ENCODE measurements at places on chromosomes 16 and 17.

DNA sequence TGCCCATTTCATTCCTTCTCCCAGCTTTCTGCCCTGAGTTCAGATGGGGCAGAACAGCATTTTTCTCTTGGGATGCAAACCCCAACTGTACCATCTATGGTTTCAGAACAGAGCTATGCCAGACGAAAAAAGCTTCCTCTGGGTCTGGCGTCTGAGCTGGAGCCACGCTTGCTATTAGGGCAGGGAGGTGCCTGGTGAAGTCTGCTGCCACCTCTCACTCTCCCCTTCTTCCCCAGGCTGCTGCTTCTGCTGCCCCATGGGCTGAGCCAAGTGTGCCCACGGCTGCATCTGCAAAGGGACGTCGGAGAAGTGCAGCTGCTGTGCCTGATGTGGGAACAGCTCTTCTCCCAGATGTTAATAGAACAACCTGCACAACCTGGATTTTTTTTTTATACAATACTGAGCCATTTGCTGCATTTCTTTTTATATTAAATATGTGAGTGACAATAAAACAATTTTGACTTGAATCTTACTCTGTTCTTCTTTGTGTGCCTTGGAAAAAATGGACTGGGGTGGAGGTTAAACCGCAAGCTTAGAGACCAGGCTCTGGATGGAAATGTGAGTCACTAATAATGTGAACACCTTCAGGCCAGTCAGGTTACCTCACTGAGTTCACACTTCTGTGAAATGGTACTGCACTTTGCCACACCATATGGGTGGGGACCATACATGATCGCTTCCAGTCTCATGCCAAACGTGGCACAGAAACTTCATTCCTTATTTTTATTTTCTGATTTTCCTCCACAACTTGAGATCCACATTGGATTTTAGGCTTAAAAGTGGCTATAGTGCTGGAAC lies 1.7 kb upstream of the MT1A start:
- DNase-seq, result no peak

- no peak for DNase-seq
Observed at GRCh38 chr16:56237451-56237930, 46.2 kb downstream of the GNAO1 start.

GRCh38 chr16:50153596-50154419 lies 702 bp downstream of the TENT4B start:
- DNase-seq, result no peak

DNA sequence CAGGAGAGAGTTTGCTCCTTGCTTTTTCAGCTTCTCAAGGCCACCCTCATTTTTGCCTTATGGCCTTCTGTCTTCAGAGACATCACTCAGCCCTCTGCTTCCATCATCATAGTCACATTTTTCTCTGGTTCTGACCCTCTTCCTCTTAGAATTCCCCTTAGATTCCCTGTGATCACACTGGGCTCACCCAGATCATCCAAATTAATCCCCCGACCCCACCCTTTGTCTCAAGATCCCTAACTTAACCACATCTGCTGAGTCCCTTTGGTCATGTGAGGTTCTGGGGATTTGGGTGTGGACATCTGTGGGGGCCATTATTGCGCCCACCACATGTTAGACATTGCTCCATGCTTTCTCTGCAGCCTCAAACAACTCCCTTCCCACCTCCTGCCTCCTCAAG lies 323.4 kb downstream of the CPPED1 start:
- no peak for DNase-seq

DNA sequence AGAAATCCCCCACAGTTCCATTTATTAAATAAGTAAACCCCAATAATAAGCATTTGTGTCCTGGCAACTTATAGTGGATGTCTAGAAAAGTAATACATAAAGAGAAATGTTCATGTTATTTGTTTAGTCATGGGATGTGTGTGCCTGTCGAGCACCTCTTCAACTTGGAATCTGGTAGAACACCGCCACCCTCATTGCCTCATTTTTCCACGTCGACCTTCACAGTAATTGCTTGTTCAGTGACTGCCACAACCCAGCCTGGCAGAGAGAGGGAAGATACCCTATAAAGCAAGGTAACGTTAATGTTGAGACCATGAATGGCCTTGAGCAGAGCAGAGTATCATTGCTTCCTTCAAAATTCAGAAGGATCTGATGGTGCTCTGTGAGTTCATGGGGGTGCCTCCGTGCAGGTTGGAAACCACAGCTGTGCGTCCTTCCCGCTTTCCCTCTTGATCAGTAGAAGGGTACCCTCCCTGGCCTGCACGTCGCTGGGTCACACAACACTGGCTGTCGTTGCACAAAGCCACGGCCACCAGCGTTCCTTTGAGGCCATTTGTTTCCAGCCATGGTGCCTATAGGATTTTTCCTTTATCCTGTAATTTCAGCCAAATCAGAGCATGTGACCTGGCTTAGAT lies 3.7 kb upstream of the DNASE1 start:
- no peak for DNase-seq

GRCh38 chr17:69179227-69179952 lies 37.7 kb upstream of the ABCA6 start:
- DNase-seq, result no peak

DNA sequence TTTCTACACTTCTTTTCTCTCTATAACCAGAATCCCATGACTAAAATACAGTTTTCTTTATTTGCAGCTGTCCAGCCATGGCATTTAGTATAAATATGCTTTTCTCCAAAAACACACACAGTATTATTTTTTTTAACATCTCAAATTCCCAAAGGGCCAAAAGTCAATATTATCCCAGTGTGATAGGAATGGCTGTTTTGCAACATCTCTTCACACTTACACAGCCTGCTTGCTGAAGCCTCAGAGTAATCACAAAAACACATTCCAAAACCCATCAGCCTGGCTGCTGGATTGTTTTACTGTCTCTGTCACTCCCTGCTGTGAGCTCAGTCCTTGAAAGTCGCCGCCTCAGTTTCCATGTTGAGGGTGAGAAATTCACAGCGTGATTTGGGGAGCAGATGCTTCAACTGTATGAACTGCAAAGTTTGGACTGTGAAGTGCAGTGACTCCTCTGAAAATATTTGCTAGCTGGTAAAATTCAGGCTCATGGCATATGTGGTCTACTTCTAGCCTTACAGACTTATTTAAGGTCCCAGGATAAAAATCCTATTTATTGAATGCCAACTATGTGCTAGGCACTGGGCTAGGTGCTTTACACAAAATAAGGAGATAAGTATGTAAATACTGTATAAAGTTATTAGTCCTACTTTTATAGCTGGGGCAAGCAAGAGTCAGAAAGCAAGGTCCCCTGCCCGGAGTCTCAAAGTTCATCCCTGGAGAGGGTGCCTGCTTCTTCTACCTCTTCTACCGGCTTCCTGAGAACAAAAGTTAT lies 116.5 kb downstream of the SOCS1 start:
- no peak for DNase-seq

DNA sequence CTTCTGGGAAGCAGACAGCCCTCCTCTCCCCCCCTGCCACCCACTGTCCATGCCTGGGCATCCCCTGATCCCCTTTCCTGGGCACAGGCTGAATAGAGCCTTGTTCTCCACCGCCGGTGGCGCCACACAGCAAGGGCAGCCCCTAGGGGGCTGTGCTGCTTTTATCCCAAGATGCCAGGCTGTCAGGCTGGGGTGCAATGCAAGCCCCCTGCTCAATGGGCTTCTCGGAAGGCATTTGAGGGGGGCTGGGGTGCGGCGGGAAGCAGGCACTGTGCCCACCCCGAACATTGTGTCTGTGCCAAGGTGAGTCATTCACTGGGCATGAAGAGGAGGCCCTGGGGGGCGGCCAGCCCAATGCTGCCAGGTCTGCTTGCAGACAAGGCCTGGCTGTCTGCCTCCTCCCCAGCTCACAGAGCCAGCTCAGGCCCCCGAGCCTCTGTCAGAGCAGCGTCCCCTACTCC lies 1.5 kb upstream of the GFAP start:
- DNase-seq, result no peak

DNA sequence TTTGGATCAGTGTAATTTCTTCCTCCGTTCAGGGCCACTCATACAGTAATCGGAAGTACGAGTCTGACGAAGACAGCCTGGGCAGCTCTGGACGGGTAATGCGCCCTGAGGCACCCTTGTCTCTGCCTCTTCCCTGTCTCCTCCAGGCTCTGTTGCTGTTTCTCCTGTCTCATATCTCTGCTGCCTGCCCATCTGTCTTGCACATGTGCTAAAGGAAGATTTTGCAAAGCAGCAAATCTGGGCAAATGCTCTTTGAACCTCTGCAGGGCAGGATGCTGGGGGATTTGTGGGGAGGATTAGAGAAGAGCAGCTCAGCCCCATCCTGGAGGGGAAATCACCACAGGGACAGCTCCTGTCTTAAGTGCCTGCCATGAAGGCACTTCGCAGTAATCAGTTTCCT lies 32.4 kb upstream of the POLR3E start:
- no peak for DNase-seq

DNA sequence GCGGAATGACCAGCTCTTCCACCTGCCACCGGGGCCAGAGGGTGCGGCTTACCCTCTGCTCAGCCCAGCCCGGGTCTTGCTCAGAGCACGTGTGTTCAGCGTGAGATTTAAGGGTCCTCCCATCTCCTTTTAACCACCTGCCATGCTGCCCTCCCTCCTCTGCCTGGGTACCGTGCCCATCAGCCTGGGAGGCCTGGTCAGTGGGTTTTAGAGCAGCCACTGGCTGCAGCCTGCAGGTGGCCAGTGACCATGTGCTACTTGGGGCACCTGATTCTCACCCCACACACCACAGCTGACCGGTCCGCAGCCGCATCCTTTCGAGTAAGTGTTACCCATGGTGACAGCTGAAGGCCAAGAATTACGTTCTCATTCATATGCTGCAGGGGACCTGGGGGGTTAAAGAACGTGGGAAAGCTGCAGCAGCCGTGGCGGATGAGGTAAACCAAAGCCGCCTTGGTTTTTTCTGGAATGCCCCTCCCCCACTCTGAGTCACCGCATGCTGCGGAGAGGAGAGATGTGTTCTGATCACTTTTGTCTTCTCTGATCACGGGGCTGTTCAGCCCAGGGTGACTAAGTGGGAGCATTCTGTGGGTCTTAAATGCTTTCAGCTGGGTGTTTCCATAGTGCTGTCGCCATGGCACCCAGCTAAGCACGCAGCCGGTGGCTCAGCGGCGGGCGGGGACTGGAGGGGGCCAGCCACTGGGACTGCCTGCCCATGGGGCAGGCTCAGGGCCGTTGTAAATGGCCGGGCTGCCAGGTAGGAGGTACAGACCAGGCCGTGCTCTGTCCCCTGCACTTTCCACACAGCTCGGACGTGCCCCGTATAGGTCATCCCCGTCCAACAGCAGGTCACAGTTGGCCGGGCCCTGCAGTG lies 59.8 kb downstream of the BAIAP2 start:
- peak; percentile 82 for DNase-seq
